Stimulated activated CD4-positive, alpha-beta T cell treated with anti-CD3 and anti-CD28 coated beads, Interleukin-12 subunit alpha, Interleukin-12 subunit beta, amount 100 ng/mL, for 4 hours (primary cell): ENCODE measurements at places on chromosomes 12 and 14.

- DNase-seq: no peak
Measured at GRCh38 chr12:64008596-64008995, 164.1 kb downstream of the SRGAP1 start.

DNA sequence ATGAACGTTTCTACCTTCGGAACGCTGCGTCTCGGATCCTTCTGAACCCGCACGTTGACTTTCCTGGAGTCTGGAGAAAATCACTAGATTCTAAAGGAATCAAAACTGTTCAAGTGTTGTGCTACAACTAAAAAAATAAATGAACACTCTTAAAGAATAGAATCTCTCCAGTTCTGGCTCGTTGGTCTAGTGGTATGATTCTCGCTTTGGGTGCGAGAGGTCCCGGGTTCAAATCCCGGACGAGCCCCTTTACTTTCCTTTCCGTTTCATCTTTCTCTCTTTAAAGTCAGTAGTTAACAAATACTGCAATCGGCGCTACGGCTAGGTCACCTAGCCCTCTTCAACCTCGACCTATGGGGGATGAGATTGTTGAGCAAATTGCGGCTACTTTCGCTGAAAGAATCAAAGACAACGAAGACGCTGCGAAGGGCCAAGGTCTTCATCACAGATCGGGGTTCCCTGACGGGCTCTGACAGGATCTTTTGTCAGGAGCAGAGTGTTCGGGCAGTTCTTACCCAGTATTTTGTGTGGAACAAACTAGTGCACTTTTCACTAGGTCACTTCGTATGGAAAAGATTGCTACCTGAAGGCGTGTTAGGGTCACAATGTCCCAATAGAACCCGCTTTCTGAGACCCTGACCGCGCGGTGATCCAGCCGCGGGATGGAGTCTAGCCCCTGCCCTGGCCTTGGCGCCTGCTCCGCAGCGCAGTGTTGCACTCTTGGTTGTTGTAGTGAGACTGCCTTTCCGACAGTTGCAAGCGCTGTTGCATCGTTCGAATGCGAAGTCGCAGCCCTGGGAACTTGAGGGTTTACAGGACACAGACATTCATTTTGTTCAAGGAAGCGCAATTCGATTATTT is 8.4 kb downstream of the OR6S1 start:
- DNase-seq: peak; percentile 63

GRCh38 chr12:50925342-50925651 is 27.0 kb upstream of the HIGD1C start:
- DNase-seq: no peak

DNA sequence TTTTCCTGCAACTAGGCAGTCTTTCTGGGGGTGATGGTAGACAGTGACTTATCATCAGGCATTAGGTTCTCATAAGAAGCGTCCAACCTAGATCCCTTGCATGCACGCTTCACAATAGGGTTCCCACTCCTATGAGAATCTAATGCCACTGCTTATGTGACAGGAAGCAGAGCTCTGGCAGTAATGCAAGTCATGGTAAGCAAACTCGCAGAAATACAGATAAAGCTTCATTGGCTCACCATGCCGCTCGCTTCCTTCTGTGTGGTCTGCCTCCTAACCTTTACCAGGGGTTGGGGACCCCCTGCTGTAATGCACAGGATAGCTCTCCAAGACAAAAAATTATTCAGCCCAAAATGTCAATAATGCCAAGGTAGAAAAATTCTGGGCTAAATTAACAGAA is 864.2 kb downstream of the TRHDE start:
- no peak for DNase-seq

- no peak for DNase-seq
Measured at GRCh38 chr12:106141452-106141851, 2.7 kb upstream of the NUAK1 start.

GRCh38 chr12:124144531-124145194 is 150.2 kb upstream of the RFLNA start:
- DNase-seq: no peak

DNA sequence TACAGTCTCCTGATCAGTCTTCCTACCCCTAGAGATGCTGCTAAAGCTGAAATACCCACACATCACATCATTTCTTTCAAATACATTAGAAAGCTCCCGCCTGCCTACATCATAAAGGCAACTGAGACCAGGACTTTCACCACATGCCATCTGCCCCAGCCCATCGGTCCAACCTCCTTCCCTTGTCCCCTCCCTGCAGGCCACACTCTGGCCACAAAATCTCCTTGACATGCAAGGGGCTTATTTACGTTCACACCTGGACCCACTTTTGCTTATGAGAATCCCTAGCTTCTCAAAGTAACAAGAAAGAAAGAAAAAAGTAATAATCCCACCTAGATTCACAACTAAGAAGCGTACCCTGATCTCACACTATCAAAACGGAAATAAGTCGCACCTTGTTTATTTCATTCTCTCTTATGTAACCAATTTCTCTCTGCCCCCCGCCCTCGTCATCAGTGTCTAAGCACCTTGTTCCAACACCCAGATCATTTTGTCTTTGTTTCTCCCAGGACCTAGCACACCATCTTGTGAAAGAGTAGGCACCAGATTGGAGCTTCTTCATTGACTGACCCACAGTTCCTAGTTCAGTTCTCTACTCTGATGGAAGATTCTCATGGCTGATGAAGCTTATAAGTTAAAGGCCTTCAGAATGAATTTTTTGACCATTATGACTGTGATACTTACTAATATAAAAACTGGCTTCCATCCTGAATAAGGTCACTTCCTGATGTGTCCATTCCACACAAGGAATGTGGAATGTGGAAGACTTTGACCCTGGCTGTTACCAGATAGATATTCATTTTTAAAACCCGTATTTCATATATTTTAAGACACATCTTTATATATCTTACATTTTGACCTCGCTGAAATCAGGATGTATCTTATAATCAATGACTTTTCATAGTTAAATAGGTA is 7.7 kb downstream of the WSB2 start:
- no peak for DNase-seq

- DNase-seq: no peak
Measured at GRCh38 chr12:130993759-130994670, 40.3 kb downstream of the ADGRD1 start.
